GM20000 (cell line): ENCODE measurements at places on chromosomes 1 and 21.

DNA sequence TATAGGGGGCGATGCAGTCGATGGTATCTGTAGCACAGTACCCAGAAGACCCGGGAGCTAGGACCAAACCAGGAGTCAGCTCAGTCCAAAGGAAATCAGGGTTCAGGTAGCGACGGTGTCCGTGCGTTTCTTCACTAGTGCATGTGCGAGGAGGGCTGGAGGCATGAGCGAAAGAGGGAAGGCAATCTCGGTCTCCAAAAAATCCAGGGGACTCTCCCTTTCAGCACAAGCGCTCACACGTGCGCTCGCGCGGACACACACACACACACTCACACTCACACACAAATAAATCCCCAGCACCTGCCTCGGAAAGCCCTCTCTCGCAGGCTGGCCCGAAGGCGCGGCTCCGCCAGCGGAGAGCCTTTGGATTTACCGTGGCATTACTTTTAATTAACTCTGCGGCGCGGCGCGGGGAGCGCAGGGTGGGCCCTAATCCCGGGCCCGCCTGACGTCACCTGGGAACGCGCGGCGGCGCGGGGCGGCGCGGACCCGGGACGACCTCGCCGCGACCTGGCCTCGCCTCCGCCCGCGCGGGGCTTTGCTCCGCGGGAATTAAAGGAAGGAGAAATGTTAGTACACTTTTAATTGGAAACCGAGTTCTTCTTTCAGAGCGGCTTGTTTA, 121.2 kb downstream of the LMX1A start:
- DNase-seq: no peak

- DNase-seq: no peak
These were observed 12.4 kb downstream of the ADAR start for GRCh38 chr1:154595621-154596020.

GRCh38 chr1:167294528-167294927, 73.8 kb downstream of the POU2F1 start:
- DNase-seq: no peak

- no peak for DNase-seq
These were observed 18.5 kb upstream of the S100A7 start for GRCh38 chr1:153478692-153479618.

DNA sequence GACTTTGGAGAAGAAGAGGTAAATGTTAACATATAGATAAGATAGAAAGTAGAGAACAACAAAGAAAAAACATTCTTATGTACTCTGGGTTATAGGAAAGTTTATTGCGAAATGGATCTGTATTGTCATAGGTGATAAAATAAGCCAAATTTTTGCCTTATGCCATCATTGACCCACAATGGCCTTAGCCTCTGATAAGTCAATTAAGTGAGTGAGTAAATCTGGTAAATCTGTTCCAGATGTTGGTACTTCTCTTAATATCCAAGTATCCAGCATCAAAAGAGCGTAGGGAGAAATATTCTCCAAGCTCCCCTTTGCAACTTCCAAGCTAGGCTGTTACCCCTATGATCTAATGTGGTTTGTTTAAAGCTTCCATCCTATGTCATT, 38.3 kb upstream of the CLCA4 start:
- no peak for DNase-seq

- DNase-seq: no peak
These were observed 186.8 kb downstream of the LTN1 start for GRCh38 chr21:28805885-28806284.

DNA sequence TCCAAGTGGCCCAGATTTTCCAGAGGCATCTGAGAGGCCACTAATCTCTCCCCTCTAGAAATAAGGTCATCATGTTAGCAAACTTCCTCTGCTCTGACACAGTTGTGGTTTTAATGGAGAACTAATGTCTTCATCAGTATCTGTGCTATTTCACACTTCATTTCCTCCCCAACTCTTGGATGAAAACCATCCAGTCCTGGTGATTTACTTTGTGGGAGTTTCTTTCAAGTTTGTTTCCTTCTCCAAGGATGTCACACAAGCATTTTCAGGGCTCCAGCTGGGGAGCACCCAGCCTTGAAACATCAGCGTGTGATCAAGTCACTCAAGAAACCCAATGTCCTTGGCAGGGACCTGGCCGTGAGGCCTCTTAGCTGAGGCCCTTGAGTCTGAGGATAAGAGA, 38.8 kb downstream of the TBX15 start:
- no peak for DNase-seq

- no peak for DNase-seq
These were observed 113.9 kb downstream of the DSCAM start for GRCh38 chr21:40733024-40733397.

DNA sequence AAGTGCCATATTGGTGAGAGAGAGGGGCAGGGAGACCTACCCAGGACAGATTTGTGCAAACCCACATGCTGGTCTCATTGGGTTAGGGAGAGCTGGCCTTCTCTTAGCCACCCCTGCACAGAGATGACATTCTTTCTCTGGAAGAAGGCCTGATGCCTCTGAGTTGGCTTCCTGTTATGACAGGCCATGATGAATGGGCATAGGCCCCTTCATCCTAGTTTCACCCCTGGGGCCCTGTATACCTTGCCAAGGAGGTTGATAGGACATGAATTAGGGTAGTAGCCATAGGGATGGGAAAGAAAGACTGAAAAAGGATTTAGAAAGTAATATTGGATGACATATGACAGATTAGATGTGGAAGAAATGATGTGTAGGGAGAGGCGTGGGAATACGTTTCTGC, 46.6 kb downstream of the TENT5C start:
- no peak for DNase-seq

DNA sequence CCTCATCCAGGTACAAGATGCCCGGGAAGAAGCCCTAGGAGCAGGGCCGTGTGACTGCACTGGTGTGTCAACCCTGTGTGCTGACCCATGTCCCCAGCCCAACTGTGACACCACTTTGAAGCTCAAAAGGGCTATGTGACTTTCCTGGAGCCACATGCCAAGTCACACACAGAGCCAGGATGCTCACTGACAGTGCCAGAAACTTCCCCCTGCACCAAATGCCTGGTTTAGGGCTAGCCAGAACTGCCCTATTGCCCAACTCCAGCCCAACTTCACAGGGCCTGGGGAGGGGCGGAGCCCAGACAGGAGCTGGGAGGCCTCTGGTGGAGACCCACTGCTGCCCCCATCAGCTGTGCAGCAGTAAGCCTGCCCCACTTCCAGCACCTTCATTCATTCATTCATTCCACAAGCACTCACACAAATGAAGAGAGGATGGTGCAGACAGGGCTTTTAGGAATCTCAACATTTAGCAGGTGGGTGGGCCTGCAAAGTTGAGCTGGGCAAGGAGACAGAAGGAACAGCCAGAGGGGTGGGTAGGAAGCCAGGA, 36.7 kb downstream of the KCNQ4 start:
- no peak for DNase-seq

GRCh38 chr1:119010201-119010600, 22.1 kb upstream of the TBX15 start:
- no peak for DNase-seq

GRCh38 chr1:188432427-188432826, 1603.7 kb downstream of the PLA2G4A start:
- no peak for DNase-seq

DNA sequence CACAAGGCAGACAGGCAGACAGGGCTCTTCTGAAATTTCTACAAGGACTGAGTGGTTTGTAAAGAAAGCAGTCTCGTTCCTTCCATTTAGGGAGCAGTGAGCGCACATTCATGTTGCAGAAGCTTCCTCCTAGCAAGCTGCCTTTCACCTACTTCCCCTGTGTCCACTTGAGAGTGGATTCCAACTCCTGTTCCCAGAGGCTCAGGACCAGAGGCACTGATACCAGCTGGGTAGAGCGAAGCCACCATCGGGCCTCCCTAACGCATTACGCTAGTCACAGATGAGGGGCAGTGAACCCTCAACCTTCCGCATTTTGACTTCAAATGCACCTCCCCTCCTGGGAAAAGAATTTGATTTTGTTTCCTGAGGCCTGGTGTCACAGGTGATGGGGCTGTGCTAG, 215.8 kb downstream of the SIPA1L2 start:
- DNase-seq: no peak

DNA sequence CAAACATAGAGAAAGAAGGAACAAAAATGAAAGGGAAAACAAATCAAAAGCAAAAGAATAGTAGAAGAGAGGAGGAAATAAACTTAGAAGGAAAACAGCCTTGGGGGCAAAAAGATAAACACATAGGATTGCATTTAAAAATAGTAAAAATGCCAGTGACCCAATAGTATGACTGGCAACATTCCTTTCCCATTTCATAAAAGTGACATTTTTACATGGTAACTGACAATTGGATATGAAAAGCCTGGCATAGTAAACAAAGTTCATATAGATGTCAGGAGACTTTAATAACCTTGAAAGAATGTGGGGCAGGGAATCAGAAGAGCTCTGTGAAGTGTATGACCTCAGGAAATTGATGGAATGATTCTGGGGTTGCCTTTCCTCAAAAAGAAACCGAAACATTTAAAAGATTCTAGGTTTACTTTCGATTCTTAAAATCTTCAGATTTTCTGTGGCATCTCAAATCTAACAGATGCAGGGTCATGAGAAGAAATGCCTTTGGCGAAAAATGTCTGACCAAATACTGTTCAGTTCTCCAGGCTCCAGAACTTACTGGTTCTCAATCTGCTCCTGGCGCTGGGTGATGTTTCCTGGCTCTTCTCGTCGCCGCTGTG, 33.7 kb downstream of the SPTA1 start:
- no peak for DNase-seq

- DNase-seq: no peak
These were observed 131.5 kb downstream of the DNM3 start for GRCh38 chr1:171972846-171973245.

DNA sequence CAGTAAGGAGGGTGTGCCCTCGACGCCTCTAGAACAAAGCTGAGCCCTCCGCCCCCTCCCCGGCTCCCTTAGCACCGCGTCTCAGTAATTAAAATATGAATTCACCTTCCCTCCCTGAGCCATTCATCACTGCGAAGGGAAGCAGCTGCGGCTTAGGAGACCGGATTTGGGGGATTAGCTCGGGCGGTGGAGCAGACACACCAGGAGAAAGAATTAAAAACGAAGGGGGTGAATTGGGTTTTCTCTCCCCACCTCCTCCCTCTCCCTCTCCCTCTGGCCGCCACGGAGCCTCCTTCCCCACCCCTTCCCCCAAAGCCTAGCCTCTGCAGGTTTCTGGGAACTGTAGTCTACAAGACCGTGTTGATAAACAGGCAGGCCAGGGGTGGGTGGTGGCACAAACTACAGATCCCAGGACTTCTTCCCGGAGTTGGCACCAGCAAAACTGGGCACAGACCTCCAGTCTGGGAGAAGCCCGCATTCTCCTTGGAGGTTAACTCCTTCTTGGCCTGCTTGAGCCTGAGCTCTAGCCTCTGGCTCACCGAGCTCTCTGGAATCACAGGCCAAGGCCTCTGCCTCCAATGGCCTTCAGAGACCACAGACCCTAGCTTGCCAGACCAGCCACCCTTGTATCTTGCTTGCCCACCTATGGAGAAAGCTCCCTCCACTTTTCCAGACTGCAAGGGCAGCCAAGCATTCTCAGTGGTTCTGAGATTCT, 10.8 kb downstream of the BLACAT1 start:
- DNase-seq: no peak

DNA sequence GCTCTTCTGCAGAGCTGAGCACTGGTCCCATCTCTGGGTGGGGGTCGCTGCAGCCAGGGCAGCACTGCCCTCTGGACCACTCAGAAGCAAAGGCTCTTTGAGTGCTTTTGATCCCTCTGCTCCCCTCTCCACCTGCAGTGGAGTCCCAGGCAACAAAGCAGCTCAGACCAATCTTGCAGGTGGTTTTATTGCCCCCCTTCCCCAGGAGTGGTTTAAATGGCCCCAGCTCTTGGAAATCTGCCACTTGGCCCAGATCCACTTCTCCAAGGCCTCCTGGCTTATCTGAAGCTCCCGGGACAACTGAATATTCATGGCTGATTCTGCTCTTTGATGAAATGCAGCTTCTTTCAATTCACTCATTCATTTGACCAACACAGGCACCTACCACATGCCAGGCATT, 2.7 kb downstream of the STUM start:
- DNase-seq: no peak

GRCh38 chr1:27403065-27403726, 10.8 kb downstream of the GPR3 start:
- DNase-seq: peak; percentile 52

GRCh38 chr1:98110674-98111073, 189.8 kb upstream of the DPYD start:
- no peak for DNase-seq

DNA sequence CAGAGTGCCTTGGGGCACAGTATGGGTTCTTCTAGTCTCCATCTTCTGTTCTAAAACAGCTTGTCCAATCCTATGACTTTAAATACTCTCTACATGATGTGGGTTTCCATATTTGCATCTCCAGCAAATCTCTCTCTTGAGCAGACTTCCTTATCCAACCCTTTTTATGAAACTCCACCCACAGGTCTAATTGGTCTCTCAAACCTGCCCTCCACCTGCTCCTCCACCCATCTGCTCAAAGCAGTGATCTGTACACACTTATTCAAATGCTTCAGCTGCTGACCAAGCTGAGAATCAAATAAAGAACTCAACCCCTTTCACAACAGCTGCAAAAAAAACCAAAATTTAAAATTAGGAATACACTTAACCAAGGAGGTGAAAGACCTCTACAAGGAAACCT, 11.5 kb downstream of the MCOLN2 start:
- DNase-seq: no peak

DNA sequence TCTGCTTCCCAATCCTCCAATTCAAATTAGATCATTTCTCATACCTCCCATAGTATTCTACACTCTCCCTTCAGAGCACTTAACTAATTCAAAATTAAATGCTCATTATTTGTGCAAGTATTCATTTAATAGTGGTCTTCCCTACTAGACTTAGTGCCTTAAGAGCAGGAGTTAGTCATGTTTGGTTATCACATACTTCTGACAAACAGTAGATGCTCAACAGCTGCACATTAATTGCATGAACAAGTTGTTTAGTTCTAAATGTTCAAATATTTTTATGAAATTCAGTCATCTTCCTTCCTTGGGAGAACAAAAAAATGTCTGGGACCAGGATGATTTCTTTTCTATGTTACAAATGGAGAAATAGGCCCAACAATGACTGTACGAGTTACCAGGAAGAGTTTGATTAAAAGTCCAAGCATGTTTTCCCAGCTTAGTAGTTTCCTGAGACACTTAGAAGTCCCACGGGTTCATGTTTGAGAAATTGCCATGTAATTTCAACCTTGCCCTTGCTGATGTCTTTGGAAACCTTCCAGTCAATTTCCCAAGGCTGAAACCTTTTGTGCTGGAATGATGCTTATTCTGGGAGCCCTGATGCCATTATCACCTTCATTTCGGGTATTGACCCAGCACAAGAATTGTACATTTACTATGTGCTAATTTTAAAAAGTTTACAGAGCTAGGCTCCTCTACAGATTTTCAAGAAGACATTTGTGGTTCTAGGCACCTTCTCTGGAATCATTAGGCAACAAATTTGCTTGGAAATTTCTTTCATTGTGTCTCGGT, 437.9 kb upstream of the PLXNA2 start:
- no peak for DNase-seq

DNA sequence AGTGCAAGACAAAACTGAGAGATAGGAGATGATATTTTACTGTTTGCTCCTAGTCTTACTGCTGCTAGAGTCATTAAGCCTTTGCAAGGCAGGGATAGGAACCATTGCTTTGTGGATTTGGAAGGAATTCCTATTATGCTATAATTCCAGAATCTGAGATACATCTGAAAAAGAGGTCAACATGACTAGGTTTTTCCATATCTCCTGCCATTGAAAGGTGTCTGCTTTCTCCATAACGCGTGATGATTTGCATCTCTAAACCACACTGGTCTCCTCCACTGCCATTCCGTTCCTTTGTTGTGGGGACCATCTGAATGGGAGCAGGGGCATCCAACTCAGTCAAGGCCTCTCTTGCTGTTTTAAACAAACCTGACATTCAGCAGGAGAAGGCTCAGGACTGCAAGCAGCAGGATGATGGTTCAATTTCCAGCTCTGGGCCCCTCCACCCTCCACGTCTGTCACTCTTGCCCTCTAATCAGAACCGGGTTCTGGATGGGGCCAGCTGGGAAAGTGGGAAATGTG, 45.2 kb downstream of the PLPP3 start:
- no peak for DNase-seq
